Activated CD8-positive, alpha-beta memory T cell treated with anti-CD3 and anti-CD28 coated beads for 4 hours (primary cell): ENCODE measurements at places on chromosomes 5 and 9.

- DNase-seq, result no peak
Measured at GRCh38 chr5:138639326-138639725, 64.1 kb upstream of the HSPA9 start.

DNA sequence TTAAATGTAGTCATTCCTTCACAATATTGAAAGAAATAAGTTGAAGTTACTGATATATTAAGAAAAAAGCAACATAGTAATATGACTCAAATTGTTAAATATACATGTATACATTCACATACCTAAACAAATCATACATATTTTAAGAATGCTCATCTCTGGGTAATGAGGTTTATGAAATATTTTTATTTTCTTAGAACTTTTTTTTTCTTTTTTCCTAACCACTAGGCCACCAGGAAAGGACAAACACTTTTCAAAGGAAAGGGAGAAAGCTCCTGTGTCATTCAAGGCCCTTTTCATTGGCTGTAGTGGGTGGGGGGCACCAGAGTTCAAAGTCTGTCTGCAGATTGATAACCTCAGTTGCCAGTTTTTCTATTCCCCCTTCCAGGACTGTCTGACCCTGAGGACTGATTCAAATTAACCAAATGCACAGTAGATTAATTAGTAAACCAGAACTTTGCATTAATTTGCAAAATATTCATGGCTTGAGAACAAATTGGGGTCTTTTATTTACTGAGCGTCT is 72.9 kb upstream of the NIPAL4 start:
- no peak for DNase-seq

DNA sequence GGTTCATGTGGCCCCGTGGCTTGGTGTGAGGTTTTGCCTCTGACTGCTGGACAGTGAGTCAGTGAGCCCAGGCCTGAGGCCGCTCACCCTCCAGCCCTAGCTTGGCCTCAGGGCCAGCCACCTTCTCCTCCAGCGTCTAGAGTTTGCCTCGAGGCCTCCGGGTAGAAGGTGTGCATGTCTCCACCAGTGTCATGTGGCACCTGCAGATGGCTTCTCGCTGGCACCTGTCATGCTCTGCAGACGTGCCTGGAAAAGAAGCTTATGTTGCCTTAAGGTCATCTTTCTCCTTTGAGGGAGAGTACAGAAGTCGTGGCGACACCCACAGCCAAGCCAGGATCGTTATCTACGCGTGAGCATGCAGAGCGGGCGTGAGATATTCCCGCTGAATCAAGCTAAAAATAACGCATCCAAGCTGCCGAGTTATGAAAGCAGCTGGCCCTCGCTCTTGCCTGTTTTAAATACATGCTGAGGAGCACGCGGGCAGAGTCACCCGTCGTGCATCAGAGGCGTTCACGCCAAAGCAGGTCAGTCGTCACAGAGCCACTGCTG is 79.7 kb upstream of the FCN2 start:
- DNase-seq, result no peak

DNA sequence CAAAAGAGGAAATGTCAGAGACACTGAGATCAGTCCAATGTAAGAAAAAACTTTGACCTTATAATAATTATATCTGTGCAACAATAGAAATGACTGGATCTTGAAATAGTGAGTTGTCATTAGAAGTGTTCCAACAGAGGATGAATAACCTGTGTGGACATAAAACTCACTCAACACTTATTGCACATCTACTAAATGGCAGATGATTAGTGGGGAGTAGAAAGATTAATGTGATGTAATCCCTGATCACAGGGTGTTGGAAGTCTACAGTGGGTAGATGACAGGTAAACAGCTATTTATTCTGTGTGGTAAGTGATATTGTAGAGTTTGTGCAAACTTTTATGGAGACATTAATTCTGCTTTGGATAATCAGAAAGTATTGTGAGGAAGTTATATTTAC is 177.3 kb upstream of the HMHB1 start:
- DNase-seq, result no peak

GRCh38 chr5:151509231-151509630 is 61.8 kb downstream of the SLC36A1 start:
- DNase-seq, result no peak

DNA sequence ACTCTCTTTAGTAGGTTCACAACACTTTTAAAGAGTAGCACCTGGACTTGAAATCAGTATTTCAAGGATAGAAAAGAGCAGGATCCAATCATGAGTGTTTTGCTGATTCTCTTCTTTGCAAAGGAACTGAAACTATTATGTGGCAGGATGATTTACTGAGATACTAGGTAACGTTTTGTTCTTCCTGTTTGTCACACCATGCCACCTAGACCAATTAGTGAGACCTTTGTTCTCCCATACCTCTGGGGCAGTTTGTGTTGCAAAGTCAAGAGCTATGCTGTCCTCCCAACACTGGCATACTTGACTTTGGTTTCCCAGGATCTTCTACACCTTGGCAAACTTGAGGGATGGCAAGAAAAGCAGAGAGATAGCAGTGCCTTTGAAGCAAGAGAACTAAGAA is 43.4 kb downstream of the PPP1R2B start:
- no peak for DNase-seq

DNA sequence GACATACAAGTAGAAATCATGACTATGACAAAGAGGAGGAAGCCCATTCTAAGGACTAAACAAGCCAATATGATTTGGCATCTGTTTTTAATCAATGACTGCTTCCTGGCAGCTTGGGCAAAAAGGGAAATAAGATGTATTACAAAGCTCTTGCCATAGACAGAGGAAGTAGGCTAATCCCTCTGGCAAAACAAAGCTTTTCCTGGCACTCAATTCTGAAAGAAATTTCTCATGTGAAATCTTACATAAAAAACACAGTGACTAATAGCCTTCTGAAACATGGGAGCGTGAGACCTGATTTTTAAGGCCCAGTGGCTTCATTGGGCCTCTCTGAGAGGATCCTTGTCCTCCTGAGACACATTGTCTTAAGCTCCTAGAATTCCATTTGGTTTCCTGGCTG is 93.6 kb downstream of the COL23A1 start:
- DNase-seq, result no peak

- DNase-seq, result no peak
Measured at GRCh38 chr5:28548856-28549255, 1510.5 kb upstream of the CDH9 start.

GRCh38 chr5:98774192-98775033 is 950 bp downstream of the RGMB start:
- no peak for DNase-seq
